ENCODE measurements at places on chromosomes 6 and 20. TPM values are rescaled to one million over a fixed set of nuclear protein-coding genes. Genes with fewer than 3 reads are reported as not detected.

Gene ULBP1
- 0.17 TPM for total RNA-seq

Gene TXLNB
- total RNA-seq, result 0.03 TPM

Gene EBF4
- total RNA-seq, result 0.89 TPM

Gene HMGA1
- total RNA-seq, result 171 TPM
